ENCODE measurements at places on chromosomes 11 and 22.
A peak's percentile ranks its signal among the peaks of the same experiment; 100 is the strongest.

DNA sequence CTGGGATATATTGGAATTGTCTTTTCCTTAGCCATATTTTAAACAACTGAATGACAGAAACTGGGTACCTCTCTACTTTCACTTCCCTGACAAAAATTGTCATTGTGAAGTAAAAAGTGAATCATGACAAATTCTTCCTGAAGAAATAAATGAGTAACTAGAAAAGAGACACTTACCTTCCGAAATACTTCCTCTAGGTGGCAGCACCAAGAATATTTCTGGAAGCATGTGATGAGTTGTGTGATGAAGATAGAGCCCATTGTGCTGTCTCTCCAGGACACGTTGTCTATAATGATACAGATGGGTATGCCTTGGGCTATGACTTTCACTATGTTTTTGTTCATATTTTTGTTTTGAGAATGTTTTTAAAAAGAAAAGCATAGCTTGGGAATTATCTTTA lies 21.5 kb downstream of the CASP4 start:
- DNase-seq, result peak; percentile 65

DNA sequence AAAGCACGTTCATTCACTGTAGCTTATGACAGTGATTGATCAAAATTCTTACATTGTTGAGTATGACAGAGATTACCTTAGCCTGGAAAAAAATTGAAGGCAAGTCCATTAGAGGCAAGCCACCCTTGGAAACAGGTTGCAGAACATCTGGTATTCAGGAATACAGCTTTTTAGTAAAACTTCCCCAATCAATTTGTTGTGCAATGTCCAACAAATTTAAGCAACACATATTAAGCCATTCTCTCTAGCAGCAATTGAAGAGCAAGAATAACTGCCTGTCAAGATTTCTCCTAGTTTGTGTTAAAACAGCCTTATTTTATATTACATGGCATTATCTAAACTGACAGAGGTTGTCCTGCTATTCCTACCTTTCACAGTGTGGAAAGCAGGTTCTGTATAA lies 37.0 kb downstream of the BCL2L13 start:
- DNase-seq, result no peak

GRCh38 chr11:119030029-119030328 lies 698 bp downstream of the SLC37A4 start:
- DNase-seq, result no peak

DNA sequence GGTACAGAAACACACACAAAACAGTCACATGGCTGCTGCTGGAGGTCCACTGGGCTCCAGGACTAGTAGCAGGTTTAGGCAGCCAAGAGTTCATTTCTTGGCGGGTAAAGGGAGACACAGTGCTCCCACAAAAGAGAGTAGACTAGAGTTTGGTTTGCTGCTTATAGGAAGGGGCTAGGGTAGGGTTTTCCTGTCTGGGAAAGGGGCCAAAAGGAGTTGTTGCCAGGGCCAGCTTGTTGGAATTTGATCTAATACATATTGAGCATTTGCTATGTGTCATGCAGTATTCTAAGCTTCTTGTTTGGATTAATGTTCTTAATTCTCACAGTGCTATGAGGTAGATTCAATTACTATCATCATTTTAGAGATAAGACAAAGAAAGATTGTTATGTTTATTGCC lies 195.1 kb upstream of the PLET1 start:
- DNase-seq, result no peak

DNA sequence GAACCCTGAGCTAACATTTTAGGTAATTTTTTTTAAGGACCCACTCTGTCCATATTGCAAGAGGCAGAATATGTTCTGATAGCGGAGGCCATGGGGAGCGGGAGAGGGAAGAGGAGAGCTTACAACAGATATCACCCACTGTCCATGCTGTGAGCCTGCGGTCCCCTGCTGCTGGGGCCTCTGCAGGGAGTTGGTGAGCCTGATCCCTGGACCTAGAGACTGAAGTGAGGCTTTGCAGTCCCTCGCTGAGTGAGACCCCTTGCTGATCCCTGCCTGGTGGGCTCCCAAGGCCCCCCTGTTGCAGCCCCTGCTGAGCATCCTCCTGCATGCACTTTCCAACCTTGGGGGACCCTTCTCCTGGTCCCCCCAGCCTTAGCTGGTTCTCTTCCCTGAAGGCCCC lies 12.5 kb downstream of the MIF start:
- DNase-seq, result no peak

GRCh38 chr11:33835143-33835878 lies 56.6 kb downstream of the LMO2 start:
- peak; percentile 63 for DNase-seq

Measured in dermis microvascular lymphatic vessel endothelial cell (primary cell).